Effector memory CD4-positive, alpha-beta T cell (primary cell): ENCODE measurements at places on chromosomes 16 and 17.

DNA sequence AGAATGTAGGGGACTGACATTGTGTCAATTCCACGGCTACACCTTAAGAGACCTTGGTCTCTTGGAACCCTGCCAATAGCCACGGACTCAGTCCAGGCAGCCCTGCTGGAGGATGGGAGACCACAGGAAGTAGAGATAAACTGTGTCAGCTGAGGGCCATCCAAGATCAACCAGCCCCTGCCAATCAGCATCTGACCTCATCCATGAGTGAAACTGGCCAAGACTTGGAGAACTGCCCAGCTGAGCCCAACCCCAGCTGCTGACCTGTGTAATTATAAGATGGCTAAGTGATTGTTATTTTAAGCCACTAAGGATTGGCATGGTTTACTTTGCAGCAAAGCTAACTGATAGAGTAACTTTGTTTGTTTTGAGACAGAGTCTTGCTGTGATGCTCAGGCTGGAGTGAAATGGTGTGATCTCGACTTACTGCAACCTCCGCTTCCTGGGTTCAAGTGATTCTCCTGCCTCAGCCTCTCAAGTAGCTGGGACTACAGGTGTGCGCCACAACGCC lies 13.3 kb upstream of the YWHAE start:
- DNase-seq = no peak

- DNase-seq = no peak
Observed at GRCh38 chr16:49458243-49458642, 84.6 kb downstream of the C16orf78 start.

DNA sequence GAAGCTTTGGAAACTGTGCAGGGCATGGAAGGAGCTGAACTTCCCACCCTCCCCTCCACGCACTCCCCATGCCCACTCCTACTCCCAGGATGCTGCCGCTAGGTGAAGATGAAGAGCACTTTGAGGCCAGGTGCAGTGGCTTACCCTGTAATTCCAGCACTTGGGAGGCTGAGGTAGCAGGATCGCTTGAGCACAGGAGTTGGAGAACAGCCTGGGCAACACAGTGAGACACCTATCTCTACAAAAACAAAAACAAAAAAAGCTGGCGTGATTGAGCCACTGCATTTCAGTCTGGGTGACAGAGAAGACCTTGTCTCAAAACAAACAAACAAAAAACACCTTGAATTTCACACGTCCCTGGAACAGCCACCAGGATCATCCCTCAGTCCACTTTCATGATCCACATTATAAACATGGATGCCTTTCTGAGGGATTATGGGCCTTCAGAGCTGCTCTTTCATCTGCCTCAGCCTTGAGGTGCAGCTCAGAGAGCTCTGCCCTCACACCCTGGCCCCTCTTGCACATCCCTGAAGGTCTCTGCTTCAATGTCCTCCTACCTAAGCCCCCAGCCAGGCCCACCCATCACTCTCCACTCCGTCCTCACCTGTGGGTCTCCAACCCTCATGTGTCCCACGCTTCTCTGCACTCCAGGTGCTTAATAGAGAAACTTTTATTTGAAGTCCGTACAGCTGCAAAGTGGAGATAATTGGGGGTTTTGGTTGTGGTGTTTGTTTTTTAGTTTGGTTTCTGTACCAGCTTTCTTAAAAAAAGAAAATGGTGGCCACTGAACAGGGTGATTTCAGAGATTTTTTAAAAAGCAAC lies 25.8 kb downstream of the PHB1 start:
- no peak for DNase-seq

GRCh38 chr16:82626791-82627261 lies at the start of gene CDH13:
Gene CDH13, plus strand, starts transcription at chr16:82626969.
- DNase-seq = no peak

GRCh38 chr16:69314534-69314933 lies 3.4 kb downstream of the VPS4A start:
- DNase-seq = no peak

DNA sequence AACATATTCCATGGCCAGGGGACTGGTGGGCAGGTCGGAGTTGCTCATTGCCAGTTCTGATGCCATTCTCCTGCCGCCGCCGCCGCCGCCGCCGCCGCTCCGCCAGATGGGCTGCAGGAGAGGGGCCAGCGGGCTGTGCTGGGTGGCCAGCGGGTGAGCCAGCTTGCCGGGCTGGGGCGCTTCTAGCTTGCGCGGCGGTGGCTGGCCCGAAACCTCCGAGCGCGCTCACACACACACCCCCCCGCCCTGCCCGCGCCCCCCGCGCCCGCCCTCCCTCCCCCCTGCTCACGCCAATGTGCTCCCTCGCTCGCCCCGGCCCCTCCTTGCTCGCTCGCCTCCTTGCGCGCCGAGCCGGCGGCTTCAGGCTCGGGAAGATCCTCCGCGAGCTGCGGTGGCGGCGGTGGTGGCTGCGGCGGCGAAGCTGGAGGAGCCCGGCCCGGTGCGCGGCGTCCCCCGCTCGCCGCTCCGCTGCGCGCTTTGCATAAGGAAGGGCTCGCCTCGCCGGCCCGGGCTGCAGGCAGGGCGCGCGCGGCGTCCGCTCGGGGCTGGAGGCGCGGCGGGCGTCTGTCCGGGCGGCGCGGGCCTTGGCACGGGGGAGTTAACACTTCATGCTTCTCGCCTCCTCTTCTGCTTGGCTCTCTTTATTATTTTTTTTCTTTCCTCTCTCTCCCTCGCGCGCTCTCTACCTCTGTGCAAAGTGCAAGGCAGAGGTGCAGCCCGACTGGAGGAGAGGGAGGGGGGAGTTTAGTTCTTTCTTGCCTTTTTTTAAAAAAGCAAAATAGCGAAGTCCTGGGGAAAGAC lies 500 bp downstream of the MAF start:
- DNase-seq = peak; percentile 46

DNA sequence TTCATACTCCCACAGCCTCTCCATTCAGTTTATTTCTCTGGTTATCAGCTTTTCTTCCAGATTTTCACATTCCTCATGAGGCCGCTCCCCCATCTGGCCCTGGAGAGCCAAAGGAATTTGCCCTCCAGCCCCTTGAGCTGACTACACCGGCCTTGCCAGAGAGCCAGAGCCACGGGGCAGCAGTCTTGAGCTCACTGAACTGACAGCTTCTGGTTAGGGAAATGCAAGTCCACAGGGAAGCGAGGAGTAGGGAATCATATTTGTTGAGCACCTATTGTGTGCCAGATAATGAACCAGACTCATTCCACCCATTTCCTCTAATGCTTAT lies 102.4 kb downstream of the ABCC12 start:
- DNase-seq = no peak

GRCh38 chr17:40103688-40104087 lies 3.3 kb upstream of the NR1D1 start:
- DNase-seq = no peak

GRCh38 chr16:24975428-24975889 lies 39.7 kb downstream of the ARHGAP17 start:
- no peak for DNase-seq

DNA sequence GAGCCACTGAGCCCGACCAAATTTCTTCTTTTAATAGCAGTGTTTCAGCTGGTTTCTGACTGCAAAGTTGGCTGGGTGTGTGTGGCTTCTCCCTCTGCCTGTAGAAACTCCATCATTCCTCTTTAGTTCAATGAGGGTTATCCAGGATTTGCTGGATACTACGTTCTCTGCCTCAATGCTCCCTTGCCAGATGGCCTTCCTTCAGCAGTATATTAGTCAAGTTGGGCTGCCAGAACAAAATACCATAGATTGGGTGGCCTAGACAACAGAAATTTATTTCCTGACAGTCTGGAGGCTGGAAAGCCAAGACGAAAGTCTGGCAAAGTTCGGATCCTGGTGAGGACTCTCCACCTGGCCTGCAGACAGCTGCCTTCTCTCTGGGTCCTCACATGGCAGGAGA lies 103.7 kb downstream of the NOG start:
- no peak for DNase-seq

DNA sequence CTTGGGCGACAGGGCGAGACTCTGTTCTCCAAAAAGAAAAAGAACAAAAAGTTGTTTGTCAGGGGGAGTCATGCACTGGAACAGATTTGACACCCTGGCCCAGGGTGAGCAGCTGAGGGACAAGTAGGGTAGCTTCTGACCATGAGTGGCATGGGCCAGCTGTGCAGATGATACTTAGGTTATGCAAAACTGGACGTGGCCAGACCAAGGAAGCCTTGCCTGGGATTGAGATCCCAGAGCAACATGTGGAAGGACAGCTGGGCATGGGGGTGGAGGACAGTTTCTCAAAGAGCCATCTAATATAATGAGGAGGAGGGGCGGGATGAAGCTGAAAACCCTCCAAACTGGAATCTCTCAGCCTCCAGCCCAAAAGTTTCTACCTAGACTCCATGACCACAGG lies 19.6 kb upstream of the SLC35B1 start:
- DNase-seq = no peak

DNA sequence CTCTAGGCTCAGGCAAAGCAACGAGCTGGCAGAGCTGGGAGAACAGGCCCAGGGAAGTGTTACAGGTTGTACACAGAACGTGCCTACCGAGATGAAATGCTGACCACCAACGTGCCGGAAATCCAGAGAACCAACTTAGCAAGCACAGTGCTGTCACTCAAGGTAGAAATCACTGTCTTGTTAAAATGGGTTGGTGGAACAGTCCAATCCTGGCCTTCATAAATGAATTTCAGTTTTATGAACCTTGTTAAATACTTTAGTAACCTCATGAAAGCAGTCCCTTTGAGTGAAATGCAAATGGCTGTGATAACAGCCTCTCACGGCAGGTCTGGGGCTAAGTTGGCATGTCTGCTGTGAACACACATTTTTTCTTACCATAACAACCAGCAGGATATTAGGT lies 29.0 kb downstream of the ETV4 start:
- DNase-seq = no peak

- DNase-seq = peak; percentile 53
Observed at GRCh38 chr17:7929158-7930023, at the start of gene KCNAB3. Gene KCNAB3, minus strand, starts transcription at chr17:7929856. Its CDS starts 421 bp downstream, at chr17:7929435.

- DNase-seq = no peak
Observed at GRCh38 chr17:72025113-72025512, 95.7 kb upstream of the SOX9 start.

DNA sequence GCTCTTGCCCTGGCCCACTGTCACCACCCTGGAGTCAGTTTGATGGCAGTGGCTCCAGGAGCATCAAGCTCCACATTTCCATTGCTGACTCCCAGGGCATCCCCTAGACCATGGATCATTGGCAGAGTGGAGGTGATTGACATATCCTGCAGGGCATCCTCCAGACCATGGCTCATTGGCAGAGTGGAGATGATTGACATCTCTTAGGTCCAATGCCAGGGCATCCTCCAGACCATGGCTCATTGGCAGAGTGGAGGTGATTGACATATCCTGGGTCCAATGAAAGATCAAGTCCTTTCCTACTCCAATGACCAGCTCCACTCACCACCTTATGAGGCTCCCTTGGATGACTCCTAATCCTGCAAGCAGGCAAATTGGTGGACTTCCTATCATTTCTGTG lies 174.3 kb upstream of the NLRP1 start:
- no peak for DNase-seq

DNA sequence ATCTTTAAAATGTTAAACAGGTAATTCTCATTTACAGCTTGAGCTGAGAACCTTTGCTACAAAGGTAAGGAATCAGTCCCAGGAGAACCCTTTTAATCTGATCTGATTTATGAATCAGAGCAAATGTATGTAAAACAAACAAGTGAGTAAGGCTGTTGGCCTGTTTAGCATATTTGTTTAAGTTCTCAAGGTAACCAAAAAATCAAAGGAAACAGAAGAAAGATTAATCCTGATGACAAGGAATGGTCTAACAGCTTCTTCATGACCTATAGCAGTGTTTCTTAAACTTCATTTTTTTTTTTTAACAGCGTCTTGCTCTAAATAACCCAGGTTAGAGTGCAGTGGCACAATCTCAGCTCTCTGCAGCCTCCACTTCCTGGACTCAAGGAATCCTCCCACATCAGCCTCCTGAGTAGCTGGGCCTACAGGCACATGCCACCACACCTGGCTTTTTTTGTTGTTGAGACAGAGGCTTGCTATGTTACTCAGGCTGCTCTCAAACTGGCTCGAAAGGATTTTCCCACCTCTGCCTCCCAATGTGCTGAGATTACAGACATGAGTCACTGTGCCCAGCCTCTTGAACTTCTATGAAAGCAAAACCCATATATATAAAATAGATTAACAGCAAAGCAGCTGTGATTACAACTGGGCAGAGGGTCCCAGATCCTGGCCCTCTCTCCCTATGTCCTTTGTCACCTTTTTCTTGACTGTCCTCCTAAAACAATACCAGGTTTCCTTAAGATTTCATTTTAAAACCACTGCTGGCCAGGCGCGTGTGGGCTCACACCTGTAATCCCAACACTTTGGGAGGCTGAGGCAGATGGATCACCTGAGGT lies 5.1 kb upstream of the JPT1 start:
- no peak for DNase-seq

DNA sequence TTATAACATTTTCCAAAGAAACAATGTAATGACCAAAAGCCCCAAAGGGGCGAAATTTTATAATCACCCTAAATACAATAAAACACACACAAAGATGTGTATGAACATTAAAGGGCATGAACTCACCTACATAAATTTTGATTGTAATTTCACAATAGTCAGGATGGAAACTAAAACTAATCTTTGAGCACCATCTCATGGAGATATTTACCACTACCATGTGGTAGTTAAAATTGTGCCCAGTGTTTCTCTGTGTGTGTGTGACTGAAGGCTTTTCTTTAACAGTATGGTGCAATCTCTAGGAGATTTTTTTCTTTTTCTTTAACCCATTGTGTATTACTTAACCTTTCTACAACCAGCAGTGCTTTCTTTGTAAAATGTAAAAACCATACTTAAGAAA lies 19.7 kb upstream of the MEIOC start:
- no peak for DNase-seq
